ENCODE measurements at places on chromosomes 3 and 15. TPM values are rescaled to one million over a fixed set of nuclear protein-coding genes. Genes with fewer than 3 reads are reported as not detected.

Gene MME
- total RNA-seq = 96.1 TPM

Gene SPTSSB
- under 0.01 TPM for total RNA-seq

Gene EPHB1
- total RNA-seq = not detected

Gene FBXW12
- 0.55 TPM for total RNA-seq
